ENCODE measurements at places on chromosomes 7 and 10. TPM values are rescaled to one million over a fixed set of nuclear protein-coding genes. Genes with fewer than 3 reads are reported as not detected.

GRCh38 chr7:32587411-32587948 is 92.2 kb downstream of the AVL9 start:
- DNase-seq: peak; percentile 9

AKR1C8 gene
- 0.49 TPM for polyA plus RNA-seq

- no peak for DNase-seq
Observed at GRCh38 chr7:159119026-159119741, 25.5 kb downstream of the VIPR2 start.

GRCh38 chr7:50940621-50941020 is 157.9 kb upstream of the GRB10 start:
- no peak for DNase-seq

DNA sequence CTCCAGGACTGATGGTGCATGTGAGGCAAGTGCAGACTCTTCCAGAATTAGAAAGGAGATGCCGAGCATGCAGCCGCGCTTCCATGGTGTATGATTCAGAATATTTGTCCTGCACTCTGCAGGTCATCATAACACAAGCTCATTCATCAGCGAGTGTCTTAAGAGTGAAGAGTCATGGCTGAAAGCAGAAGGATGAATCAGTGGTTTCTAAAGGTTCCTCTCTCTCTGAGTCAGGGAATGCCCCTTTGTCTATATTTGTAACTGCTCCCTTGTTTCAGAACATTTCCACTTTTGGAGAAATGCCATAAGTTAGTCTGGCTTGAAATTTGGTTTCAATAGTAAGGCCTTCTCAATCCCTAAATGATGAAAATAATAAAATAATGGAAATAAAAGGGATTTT is 52.3 kb downstream of the HECW1 start:
- no peak for DNase-seq

DNA sequence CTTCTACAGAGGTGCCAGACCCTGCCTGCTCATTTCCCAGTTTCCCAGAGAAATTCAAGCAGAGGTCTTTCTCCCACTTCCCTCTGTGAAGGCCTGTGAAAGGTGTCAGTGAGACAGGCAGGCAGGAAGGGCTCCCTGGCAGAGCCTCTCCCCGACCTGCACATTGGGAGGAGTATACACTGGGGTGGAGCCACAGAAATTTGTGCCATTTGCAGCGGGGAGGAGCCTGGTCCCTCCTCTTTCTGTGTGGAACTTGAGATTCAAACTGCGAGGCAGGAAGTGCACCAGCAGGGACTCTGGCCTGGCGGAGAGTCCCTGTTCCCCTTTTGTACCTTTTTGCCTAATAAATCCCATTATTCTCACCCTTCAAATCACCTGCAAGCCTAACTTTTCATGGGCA is 54.6 kb upstream of the OPN4 start:
- DNase-seq: peak; percentile 8

Data from renal pelvis (tissue), 12 donors.